ENCODE measurements at places on chromosomes 1 and 21.

DNA sequence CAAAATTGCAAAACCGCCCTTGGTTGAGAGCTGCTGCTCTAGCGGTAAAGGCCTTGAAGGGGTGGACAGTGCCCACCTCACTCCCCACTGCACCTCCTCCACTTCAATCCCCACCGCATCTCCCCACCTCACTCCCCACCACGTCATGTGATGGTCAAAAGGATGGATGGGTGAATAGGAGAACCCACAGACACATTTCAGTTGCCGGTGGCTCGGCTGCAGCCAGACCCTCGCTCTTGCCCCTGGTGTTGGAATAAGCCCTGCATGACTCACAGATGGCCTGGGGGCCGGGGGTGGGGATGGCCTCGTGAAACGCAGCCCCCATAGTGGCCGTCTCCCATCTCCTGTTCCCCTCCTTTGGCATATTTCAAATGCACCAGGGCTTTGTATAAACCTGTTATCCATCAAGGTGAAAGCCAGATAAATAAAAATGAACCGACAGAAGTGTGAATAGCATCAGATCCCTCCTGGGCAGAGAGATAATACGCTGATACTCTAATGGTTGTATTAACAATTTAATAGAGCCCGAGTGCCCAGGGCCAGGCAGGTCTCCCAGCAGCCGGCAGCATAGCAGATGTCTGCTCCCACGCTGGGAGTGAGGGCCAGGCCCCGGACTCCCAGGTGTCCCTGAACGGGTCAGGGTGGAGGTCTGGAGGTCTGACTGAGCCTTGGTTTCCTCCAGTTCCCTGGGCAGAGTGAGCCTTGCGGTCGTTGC is 300.3 kb downstream of the NPHP4 start:
- DNase-seq, result no peak

DNA sequence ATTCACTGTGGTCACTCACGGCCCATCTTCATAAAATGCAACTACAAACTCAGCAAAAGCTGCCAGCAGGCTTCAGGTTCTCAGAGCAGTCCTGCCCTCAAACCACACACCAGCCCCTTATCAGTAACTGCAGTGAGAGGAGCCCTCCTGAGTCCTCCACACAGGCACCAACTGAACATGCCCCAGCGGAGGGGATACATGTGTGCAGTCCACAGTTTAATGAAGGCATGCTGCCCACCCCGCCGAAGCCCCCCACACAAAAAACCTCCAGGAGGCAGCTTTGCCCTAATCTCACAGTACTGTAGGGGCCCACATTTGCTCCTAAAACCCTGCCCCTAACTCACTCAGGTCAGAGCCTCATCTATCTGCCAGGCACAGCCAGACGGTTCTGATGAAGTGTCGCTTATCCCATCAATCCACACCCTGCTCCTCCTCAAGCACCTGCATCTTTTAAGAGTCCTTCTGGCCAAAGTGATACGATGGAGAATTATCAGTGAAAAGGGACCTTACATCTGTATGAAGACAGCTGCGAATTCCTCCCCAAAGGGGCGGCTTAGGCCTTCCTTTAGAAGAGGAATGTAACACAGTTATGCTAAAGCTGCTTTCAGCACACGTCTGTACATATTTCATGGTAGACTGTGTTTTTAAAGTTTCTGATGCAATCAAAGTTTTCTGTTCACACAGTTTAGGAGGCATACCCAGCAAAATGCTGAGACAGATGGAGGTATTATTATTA is 3.5 kb downstream of the ABCB10 start:
- no peak for DNase-seq

- no peak for DNase-seq
These were observed 1237.8 kb downstream of the NCAM2 start for GRCh38 chr21:22235866-22236590.

DNA sequence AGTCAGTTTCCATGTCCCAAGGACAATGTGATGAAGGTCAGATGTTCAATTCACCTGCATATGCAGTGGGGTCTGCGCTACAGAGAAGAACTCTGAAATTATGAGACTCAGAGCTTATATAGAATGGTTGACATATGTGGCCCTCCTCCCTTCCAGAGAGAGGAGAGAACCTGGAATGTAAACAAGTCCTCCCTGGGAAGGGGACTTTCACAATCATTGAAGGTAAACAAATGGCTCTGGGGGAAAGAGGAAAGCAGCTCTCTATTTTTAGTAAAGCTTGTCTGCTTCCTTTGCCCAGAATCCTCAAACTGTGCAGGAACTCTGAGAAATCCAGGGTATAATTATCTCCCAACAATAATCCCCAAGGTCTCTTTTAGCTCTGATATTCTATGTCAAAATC is 9.8 kb downstream of the OVGP1 start:
- no peak for DNase-seq

DNA sequence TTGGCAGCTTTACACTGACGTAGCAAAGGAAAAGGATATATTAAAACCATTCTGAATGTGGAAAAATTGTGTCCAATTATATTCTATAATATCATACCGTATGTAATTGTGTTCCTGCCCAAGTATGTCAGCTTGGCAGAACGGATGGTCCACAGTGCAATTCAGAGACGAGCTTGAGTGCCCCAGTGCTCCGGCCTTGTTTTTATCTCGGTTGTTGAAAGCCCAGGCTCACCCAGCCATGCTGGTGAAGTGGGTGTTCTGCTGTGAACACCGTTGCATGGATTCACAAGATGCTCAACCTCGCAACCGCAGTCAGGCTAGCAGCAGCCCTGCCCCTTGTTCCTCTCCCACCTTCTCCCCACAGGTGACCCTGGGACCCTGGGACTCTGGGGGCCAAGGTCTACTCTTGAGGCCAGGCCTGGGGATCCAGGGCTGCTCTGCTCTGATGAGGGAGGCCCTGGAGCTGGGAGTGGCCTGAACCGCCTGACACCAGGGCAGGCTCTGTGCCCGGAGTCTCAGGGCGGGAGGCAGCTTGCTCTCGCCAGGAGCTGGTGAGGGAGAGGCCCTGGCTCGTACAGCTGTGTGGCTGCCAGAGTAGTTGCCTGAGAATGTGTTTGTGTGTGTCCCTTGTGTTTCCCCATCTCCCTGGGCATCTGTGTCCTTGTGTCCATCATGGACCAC is 11.2 kb downstream of the PTPRF start:
- DNase-seq, result no peak

DNA sequence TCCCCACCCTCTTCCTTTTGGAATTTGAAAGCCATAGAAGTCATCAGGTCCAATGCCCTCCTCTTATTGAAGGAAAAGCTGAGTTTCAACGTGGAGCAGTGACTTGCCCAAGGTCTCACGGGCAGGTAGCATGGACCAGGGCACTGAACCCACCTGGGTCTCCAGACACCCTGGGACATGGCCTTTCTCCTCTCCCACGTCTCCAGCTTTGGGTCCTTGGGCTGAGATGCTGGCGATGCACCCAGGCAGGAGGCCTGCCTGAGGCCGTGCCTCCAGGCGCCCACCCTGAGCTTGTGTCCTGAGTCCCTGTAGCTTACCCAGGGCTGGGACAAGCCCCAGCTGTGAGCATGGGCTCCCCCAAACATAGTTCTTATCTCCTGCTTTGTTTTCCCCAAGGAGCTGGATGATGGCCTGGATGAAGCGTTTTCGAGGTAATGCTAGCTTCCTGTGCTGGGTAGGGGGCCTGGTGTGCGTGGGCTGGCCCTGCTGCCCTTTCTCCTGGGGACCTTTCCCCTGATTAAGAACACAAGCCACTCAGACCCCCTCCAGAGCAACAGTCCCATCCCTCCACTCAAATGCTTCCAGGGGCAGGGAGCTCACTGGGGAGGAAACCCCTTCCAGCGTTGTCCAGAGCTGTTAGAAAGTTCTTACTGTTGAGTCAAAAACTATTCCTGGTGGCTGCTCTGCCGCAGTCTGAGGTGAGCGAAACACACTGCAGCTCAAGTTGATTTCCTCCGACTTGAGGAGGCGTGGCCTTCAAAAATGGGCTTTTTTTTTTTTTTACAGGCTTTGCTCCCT is 21.6 kb downstream of the LDLRAP1 start:
- no peak for DNase-seq

DNA sequence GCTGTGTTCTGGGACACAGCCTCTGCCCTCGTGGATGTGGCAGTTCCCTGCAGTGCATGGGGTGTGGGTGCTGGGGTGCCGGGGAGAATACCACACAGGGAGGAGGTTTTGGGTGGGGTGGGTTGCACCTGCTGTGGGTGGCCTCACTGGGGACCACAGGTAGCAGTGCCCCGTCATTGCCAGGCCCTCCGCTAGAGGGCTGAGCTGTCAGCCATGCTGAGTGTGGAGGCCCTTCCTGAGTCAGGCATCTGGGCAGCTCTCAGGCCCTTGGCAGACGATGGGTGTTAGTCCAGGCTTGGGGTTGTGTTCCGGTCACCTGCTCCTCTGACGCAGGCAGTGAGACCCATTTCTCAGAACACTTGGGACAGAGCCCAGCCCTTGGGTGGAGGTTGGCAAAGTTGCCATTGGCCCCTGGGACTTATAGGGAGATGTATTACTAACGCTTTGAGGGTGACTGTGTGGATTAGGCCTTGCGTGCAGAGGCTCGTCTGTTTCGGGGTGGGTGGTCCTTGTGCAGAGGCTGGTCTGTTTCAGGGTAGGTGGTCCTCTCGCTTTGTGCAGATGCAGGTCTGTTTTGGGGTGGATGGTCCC is 23.9 kb downstream of the PCNT start:
- no peak for DNase-seq

DNA sequence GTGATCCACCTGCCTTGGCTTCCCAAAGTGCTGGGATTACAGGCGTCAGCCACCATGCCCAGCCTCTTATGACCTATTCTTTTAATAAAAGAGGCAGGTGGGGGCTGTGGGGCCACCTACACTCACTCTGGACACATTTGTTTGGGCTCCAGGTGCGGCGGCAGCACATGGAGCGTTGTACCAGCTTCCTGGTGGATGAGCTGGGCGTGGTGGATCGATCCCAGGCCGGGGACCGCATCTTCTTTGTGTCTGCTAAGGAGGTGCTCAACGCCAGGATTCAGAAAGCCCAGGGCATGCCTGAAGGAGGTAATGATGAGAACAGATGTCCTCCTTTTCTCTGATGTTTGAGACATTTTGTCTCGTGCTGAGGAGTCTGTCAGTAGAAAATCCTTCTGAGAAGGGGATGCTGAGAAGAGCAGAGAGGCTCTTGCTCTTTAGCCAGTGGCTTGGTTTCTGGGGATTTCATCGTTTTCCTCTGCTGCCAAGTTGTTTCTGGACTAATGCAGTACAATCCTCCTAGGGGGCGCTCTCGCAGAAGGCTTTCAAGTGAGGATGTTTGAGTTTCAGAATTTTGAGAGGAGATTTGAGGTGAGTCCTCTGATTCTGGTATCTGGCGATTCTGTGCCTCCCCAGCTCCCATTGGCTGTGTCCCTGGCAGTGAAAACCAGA is 17.9 kb upstream of the MIIP start:
- no peak for DNase-seq

GRCh38 chr1:218865591-218865990 is 308.1 kb upstream of the LYPLAL1 start:
- DNase-seq, result no peak

DNA sequence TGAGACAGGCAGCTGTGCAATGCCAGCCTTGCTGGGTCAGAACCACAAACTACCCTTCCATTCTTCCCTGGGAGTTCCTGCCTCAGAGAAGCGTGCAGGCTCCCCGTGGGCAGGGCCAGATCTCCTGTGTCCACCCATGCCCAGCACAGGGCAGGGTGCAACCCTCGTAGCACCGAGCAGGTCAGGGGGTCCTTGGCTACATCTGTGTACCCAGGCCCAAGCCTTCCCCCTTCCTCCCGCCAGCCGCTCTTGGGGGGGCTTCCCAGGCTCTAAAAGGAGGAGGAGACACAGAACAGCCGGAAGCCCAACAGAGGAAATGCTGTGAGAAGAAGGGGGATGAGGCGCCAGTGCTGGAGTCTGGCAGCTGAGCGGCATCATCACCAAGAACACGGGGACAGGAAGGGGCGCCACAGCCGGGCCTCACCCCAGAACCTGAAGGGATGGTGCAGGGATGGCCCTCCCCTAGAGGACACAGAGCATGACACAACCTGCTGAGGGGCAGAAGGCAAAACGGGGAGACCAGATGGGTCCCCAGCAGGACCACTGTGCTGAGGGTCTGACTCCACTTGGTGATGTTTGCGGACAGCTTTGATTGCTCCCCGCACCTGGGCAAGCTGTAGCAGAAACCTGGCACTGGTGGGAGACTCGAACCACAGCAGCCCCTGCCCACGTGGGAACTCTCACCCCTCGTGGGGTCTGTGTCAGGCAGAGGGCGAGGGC is 233.2 kb downstream of the NPHP4 start:
- no peak for DNase-seq

- no peak for DNase-seq
These were observed 109.4 kb downstream of the UCHL5 start for GRCh38 chr1:192949783-192950182.

DNA sequence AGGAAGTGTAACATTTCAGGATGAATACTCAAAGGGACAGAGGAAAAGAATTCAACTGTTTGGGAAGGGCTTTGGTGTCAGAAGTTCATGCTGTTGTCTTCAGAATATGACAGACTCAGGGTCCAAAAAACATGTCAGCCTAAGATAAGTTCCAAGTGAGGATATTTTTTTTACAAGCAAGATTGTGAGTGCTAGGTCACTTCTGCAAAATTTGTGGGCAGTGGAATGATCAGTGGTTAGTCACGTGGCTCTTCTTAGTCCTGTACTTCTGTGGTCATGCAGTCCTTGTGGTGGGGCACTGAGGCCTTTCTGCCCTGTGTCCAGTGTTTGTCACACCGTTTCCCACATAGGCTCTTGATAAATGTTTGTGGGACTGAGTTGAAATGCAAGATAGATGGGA is 5.2 kb downstream of the RGL1 start:
- DNase-seq, result no peak

DNA sequence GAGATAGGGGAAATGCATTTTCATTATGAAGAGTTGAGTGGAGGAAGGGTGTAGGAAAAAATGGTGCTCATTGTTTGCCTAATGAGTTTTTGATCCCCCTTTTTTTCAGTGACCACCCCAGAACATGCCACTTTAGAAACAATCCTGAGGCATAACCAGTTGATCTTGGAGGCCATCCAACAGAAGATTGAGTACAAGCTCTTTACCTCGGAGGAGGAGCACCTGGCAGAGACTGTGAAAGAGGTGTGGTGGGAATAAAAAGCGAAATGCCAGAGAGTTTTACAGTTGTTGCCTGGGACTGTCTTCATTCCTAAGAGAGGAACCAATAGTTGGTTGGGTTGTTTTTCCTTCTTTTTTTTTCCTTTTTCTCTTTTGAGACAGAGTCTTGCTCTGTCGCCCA is 54.3 kb upstream of the EPHA8 start:
- DNase-seq, result no peak

- no peak for DNase-seq
These were observed at the start of gene EVA1B for GRCh38 chr1:36323636-36324352. Gene EVA1B (minus strand): TSS chr1:36323645. CDS start chr1:36323037, 608 bp downstream.

GRCh38 chr1:168466092-168466713 is 77.6 kb downstream of the XCL2 start:
- no peak for DNase-seq

GRCh38 chr1:183203094-183203493 is 17.0 kb downstream of the LAMC2 start:
- no peak for DNase-seq
